Psoas muscle (tissue), 8 donors: ENCODE measurements at places on chromosomes 11 and 22. TPM values are rescaled to one million over a fixed set of nuclear protein-coding genes. Genes with fewer than 3 reads are reported as not detected.

GRCh38 chr11:57322256-57323166 lies 2.2 kb downstream of the TNKS1BP1 start:
- peak; percentile 89 for DNase-seq

The TMEM258 gene
- 93.2 TPM for total RNA-seq

DNA sequence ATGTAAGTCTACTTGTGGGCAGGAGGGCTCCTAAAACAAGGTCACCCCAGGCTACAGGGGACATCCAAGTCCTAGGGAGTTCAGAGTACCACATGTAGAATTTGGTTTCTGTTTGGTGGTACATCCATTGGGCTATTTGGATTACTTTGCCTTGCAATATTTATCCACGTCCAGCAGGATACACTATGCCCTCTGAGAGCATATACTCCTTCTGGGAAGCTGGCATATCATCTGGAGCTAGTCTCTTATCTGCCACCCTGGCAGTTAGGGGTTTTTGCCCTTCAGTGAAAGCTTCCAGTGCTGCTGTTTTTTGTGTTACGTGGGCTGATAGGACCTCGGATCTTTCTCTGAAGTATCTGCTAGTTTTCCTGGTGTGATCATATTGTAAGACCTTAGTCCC lies 7.3 kb downstream of the LMO2 start:
- DNase-seq = no peak

- DNase-seq = no peak
Observed at GRCh38 chr11:18324381-18324780, 2.0 kb downstream of the GTF2H1 start.

DNA sequence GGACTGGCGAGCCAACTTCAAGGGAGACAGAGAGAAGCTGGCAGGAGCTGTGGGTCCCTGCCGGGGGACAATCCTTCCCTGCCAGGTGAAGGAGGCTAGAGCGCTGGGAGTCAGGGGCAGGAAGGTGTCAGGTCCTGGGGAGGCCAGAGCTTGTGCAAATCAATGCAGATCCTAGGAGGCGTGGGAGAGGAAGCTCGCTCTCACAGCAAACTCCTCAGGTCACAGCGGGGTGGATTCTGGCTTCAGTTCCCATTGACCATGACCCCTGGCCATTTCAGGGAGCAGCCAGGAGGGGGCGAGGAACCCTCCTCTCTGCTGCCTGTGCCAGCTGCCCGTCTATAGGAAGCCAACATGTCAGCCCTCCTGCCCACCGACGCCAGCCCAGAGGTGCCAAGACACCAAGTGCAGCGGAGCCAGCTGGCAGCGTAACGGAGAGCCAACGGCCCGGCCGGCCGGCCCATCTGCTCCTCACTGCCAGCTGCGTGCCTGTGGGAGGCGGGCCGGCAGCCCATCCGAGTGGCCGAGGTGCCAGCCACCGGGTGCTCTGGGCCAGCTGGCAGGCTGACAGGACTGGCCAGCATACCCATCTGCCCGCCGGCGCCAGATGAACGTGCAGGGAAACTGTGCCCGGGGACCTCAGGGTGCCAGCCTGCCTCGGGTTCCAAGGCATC lies 374.8 kb downstream of the MIAT start:
- peak; percentile 21 for DNase-seq

The GLB1L3 gene
- total RNA-seq = not detected

The MMP1 gene
- not detected for total RNA-seq

DNA sequence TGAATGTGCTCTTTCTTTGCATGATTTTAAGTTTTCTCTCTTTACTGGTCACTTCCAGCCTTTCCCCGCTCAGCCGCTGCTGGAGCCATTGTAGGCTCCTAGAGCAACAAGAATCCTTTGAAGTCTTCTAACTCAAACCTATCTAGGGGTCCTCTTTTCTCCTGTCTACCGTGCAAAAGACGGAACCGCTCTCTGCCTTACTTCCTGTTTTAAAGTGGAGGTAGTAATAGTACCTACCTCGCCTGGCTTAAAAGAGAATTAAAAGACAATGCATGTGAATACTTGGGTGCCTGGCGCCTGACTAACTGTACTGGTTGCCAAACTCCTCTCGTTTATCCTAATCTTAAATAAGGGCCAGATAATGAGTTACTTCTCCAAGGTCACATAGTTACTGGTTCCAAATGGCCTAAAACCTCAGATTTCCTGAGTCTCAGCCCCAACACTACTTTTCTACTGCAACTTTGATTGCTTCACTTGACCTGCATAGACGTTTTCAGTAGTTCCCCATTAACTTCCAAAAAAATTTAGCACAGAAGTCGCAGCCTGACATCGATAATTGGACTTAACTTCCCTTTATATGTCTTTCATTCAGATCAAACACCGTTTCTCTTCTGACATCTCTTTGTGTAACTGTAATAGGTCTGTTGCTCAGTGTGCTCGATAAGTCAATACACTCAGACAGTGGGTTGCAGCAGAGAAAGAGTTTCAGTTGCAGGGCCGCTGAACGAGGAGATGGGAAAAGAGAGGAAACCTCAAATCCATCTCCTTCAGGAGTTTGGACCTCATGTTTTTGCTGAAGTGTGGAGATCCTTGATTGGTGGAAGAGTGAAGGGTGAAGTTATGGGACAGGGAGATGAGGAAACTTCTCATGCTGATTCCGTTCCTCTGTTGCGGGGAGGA lies 891 bp downstream of the SAMM50 start:
- no peak for DNase-seq

GRCh38 chr11:16781936-16782919 lies 43.8 kb downstream of the C11orf58 start:
- no peak for DNase-seq

The PLAAT2 gene
- not detected for total RNA-seq

DNA sequence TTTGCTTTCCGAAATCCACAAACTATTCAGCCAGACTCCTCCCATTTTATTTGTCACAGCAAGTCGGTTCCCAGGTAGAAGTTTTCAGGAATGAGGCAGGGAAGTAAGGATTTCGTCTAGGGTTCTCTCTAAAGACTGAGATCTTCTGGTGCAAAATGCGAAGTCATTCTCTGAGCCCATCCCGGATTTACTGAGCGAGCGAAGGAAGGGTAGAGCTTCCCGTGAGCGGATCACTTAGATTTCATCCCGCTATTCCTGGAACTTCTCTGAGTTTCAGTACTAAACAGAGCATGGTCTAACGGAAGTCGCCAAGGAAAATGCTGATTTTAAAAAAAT lies 3.1 kb upstream of the CALCA start:
- DNase-seq = no peak
